AG09309 (cell line): ENCODE measurements at places on chromosomes 4 and X.

- DNase-seq = no peak
These were observed 197.6 kb upstream of the PSAPL1 start for GRCh38 chr4:7632341-7632740.

- DNase-seq = no peak
These were observed 11.0 kb downstream of the TRMT10A start for GRCh38 chr4:99552872-99553271.

- no peak for DNase-seq
These were observed 6.9 kb downstream of the FABP2 start for GRCh38 chr4:119315036-119315435.

- DNase-seq = no peak
These were observed 123.7 kb downstream of the AFF1 start for GRCh38 chr4:87058356-87059073.

GRCh38 chrX:84155938-84156337 is 32.1 kb downstream of the RPS6KA6 start:
- DNase-seq = no peak

DNA sequence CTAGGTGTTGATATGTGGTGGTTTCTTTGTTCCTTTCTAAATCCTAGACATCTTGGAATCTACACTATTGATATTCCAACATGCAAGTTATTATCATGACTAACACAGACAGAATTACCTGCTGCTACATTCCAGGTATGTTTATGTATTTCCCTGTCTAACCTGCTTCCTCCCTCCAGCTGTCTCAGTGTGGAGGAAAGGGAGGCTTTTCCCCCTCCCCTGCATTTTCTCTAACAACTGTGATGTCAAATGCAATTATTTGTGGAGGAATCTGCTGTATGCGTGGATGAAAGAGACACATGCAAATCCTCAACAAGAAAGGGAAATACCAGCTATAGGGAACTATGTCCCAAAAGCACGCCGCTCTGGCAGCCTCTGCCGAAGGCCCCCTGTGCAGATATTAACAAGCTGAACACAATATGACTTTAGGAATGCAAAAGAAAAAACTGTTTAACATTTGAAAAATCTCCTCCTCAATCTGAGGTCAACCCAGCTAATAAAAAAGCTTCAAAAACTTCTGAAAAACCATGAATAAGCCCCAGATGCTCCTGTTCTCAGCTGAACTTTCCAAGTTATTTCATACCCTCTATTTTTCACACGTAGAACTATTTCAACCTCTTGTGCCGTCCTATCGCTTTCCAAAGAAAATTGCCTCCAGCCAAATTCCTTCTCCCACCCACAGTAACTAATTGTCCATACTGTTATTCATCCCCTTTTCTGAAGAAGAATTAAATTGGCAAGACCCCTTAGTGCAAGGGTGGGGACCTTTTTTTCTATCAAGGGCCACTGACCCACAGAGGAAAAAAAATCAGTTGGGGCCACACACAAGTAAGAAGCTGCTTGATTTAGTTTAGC is 225.1 kb upstream of the GPC4 start:
- no peak for DNase-seq

DNA sequence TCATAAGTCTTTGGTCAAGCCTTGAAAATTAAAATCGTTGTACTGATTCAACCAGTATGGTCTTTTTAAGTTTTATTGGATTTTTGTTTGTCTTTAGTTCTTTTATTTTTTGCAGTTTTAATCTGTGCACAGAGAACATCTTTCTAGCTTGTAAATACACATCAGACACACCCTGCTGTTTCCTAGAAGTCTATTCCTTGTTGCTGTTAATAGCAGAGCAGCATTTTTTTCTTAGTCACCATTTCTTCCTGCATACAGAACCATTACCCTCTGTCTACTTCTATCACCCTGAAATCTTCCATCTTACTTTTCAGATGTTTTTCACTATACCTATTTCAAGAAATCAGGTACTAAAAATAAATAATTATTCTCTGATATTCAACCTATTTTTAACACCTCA is 375.4 kb downstream of the GRID2 start:
- no peak for DNase-seq

DNA sequence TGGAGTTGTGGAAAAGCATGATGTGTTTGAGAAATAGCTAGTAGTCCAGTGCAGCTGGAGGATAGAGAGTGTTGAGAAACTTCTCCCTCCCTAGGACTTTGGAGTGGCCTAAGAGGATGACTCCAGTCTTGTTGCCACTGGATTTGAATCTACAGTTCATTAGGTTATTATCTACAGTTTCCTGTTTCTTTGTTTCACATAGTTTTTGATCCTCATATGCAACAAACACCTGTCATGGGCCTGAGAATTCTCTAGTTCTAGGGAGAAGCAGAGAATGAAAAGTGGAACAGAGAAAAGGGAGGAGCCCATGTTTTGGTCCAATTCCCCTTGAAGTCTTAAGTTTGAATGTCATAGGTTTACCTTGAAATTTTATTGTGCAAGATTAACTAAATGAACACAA is 73.6 kb upstream of the TBC1D9 start:
- no peak for DNase-seq

DNA sequence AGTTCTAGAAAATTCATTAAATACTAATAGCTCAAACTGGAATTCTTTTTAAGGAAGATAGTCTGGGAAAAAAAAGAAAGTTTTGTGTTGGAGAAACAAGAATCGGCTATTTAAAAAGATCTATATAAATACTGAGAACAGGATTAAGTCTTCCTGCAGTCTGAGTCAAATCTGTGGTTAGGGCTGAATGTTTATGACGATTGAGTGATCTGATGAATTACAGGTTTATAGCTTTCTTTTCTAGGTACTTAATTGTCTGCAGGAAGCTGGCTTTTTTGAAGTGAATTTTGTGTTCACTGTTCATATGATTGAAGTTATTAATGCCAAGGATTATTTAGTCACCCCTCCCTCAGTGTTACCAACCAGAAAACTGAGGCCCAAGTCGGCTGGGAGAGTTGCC is 42.2 kb downstream of the TLL1 start:
- no peak for DNase-seq

GRCh38 chrX:137549073-137549472 is 16.9 kb upstream of the ZIC3 start:
- no peak for DNase-seq

- no peak for DNase-seq
These were observed 14.4 kb downstream of the MSN start for GRCh38 chrX:65681810-65682209.

DNA sequence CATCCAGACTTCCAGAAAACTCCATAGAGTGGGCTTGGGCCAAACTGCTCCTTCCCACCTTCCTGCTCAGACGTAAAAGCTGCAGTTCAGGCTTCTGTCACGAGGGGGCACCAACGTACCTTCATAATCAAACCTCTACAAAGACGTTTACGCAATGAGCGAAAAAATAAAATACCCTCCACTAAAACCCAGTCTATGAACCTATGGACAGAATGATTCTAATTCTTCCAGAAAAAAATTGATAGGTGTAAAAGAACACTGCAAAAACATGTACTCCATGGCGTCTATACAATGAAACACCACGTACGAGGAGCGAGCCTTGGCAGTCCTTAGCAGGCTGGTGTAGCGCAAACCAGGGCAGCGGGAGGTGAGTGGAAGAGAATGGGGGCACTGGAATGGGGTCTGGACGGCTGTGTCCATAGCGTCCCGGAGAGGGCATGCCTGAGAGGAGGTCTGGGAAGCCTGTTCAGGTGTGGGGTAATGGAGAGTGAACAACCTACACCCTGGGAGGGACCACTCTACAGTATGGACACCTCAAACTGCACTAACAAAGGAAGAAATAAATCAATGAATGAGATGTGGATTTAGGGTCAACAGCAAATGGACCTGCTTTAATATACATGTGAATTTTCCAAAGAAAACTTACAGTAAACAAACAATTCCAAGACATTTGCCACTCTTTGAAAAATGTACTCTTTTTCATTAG is 14.4 kb upstream of the RAB40A start:
- DNase-seq = no peak

DNA sequence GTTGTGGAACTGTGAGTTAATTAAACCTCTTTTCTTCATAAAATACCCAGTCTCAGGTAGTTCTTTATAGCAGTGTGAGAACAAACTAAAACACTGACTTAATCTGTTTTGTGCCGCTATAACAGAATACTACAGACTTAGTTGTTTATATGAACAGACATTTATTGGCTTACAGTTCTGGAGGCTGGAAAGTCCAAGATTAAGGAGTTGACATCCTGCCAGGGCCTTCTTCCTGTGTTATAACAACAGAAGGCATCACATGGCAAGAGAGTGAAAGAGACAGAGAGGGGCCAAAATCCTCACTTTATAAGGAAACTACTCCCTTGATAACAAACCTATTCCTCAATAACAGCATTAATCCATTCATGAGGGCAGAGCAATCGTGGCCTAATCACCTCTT is 42.5 kb upstream of the KCNIP4 start:
- DNase-seq = peak; percentile 20

DNA sequence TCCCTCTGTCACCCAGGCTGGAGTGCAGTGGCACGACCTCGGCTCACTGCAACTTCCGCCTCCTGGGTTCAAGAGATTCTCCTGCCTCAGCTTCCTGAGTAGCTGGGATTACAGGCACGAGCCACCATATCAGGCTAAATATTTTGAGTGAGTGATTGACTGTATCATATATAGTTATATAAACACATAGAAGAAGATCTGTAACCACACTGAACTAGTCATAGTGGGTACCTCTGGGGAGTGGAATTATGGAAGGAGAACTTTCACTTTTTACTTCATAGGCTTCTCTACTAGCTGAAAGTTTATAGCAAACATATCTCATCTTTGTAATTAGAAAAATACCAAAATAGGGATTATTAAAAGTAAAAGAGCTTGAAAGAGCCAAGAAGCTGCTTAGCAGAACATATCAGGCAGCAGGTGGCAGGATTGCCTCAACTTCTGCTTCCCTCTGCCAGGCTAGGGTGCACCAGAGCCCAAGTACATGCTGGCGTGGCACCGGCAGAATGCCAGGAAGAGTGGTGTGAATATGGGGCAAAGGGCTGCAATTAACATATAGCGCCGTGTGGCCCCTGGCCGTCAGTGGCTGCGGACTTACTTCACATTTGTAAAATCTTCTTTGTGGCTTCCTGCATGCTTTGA is 39.5 kb upstream of the CD40LG start:
- DNase-seq = no peak

- DNase-seq = no peak
These were observed 306.9 kb downstream of the KCNIP4 start for GRCh38 chr4:21641696-21642095.

DNA sequence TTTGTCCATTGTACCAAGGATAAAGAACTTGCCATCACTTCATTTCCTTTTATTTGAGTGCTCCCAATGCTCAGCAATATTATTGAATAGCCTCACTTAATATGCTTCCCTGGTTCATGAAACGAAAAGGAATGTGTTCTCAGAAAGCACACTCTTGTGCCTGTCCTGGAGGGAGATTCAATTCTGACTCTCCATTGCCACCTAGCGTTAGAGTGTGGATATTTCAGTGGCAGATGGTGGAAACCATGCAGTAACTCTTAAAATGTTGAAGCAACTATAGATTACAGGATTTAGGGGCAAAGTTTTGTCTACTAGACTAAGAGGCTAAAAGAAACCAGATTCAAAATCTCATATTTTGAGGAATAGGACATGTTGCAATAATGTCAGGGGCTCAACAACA is 36.0 kb downstream of the GAB3 start:
- no peak for DNase-seq

DNA sequence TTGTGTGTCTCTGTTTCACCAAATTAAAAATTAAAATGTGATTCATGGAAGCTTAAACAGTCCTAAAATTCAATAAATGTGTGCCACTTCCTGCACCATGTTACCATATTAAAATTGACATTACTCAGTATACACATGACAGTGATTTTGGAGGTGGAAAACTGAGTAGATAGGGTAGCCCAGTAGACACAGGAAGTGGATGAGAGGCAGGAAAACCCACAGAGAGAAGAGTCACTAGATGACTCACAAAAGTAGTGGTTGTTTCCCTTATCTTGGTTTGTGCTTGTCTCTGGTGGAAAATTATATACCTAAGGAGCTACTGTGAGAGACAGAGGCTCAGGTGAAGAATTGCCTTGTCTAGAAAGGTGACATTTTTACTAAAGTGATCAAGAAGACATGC is 375.8 kb upstream of the CXorf51B start:
- DNase-seq = no peak

GRCh38 chr4:52260514-52261210 is 209.6 kb downstream of the SPATA18 start:
- no peak for DNase-seq

GRCh38 chr4:8761824-8762205 is 109.8 kb downstream of the HMX1 start:
- DNase-seq = no peak

DNA sequence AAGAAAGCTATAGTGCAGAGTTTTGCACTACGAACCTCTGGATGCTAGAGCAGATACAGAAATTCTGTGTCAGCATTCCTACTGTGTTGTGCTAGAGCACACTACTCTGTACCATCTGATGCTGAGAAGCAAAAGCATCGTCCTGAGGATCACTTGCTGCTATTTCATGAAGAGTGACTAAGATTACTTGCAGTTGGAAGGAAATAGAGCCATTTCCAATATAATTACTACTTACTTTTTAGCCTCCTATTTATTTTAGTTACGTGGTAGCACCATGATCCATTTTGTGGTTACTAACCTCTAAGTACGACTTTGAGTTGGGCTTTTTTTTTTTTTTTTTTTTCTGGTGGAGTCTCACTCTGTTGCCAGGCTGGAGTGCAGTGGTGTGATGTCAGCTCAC is 226.7 kb downstream of the PALLD start:
- DNase-seq = no peak

DNA sequence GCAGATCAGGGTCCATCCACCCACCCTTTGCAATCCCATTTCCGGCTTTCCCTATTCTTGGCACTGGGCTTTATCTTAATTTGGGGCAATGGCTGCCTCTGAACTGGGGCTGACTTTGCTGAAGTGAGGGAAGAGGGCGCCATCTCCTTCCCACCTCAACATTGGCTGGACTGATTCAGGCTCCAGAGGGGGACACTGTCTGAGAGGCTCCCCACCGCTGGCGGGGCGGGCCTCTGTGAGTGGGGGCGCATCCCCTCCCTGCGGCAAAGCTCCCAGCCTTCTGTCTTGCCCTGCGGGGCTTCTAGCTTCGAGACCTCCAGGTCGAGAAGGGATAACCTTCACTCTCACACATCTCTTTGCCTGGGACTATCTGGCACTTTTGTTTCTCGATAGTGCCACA is 85.8 kb downstream of the PHKA2 start:
- no peak for DNase-seq

- peak; percentile 52 for DNase-seq
These were observed 55.0 kb upstream of the PRDM5 start for GRCh38 chr4:120977435-120977997.

DNA sequence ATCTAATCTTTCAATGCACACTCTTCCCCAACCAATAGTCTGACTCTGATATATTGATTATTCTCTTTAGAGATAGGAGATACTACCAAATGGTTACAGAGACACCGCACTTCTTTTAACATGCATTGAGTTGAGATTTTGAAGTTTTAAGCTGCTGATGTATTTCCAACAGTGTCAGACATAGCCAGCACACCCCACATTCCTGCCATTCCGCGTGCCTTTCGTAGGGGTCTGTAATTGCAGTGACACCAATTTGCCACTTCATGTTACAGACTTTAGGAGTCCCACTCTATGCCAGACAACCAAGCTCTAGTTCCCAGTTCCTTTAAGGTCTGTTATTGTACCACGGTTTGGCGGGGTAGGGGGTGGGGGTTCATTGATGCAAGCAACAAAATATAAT is 618.2 kb upstream of the FRG1 start:
- DNase-seq = no peak
